Right ventricle myocardium superior (tissue), 1 donor: ENCODE measurements at places on chromosomes 7 and 10.

DNA sequence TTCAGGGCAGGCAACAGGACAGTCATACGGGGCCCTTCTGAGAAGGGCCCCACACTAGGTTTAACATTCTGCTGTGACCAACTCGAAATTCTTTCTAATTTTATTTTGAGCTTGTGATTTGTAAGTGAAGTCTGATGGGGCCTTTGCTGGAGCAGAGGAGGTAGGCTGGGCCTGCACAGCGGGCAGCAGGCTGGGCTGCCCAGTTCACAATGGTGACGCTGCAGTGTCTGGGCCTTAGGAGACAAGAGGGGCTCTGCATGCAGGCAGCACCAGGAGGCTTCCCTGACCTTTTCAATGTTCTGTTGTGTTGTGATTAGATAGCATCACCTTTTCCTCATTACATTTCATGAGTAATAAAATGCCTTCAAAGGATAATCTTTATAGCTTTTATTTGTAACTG is 175.1 kb downstream of the CXCL12 start:
- DNase-seq, result no peak

GRCh38 chr10:33031815-33032653 is 74.0 kb upstream of the ITGB1 start:
- DNase-seq, result no peak

GRCh38 chr7:152986376-152986775 is 226.8 kb downstream of the ACTR3B start:
- no peak for DNase-seq

GRCh38 chr7:120856621-120857352 is 1.2 kb downstream of the TSPAN12 start:
- peak; percentile 57 for DNase-seq

- peak; percentile 55 for DNase-seq
Measured at GRCh38 chr7:158740013-158740656, 35.5 kb upstream of the NCAPG2 start.

- no peak for DNase-seq
Measured at GRCh38 chr7:32048970-32049491, 21.2 kb downstream of the PDE1C start.

- no peak for DNase-seq
Measured at GRCh38 chr10:53298443-53298842, 525.9 kb upstream of the MBL2 start.

- no peak for DNase-seq
Measured at GRCh38 chr10:118901380-118901779, 128.1 kb upstream of the NANOS1 start.

- DNase-seq, result no peak
Measured at GRCh38 chr10:94042001-94042833, 48.5 kb downstream of the PLCE1 start.

DNA sequence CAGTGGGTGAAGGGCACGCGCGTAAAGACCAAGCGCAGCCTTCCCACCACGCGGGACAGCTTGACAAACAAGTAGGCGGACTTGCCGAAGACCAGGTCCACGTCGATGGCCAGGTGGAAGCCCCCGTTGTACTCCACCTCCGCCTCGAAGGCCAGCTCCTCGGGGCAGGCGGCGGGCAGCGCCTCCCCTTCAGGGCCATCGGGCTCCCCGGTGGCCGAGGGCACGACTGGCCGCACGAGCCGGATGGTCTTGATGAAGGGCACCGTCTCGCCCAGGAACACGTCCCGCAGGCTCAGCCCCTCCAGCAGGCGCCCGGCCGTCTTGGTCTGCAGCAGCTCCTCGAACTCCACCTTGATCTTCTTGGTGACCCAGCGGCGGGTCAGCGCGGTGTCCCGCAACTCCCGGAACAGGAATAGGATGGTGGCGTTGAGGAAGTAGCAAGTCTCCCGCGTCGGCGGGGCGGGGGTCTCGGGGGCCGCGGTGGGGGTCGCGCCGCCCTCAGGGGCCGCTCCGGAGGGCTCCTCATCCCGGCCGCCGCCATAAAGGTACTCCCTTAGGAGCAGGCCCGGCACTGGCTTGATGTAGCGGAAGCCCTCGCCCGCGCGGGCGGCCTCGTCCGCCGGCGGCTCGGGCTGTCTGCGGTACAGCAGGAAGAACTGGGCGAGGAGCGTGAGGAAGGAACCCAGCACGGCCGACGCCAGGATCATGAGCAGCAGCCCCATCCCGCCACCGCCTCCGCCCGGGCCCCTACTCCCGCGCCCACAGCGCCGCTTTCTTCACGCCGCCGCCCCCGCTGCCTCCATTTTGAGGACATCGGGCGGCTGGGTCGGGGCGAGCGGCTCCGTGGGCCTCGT is 507 bp downstream of the PDZD8 start:
- peak; percentile 54 for DNase-seq

- DNase-seq, result no peak
Measured at GRCh38 chr7:65827366-65827765, 45.5 kb upstream of the VKORC1L1 start.

GRCh38 chr7:1235501-1236131 is 2.9 kb downstream of the UNCX start:
- DNase-seq, result no peak

DNA sequence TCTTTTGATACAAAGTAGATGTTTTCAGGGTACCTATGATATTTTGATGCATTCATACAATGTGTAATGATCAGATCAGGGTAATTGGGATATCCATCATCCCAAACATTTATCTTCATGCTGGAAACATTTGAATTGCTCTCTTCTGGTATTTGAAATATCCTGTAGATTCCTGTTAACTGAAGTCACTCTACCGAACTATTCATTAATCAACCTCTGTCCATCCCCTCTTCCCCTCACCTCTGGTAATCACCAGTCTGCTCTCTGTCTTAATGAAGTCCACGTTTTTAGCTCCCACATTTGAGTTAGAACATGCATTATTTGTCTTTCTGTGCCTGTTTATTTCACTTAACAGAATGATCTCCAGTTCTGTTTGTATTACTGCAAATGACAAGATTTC is 11.3 kb downstream of the MTG1 start:
- DNase-seq, result no peak

DNA sequence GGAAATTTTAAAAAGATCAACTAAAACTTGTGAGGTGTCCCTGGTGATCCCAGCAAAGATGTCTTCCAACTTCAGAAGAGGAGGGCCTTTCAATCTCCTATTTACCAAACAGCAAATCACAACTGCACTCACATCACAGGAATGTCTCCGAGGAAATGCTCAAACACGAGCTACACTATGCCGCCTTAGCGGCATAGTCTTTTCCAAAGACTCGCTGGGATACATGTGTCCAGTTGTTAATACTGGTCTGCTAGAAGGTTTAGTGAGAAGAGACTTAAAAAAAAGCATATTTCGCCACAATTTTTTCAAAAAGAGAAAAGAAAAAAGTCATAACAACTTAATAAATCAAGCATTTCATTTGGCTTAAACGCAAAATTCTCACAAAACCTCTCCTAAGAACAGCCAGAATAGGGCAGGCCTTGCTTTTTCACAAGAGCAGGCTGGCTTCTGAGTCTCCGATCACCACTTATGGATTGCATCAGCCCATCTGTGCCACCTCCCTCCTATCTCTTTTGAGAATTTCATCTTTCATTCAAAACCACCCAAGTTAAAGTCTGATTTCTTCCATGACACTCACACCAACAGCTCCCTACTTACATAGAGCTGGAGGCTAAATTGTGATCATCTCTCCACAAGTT is 66.1 kb downstream of the GNA12 start:
- no peak for DNase-seq

DNA sequence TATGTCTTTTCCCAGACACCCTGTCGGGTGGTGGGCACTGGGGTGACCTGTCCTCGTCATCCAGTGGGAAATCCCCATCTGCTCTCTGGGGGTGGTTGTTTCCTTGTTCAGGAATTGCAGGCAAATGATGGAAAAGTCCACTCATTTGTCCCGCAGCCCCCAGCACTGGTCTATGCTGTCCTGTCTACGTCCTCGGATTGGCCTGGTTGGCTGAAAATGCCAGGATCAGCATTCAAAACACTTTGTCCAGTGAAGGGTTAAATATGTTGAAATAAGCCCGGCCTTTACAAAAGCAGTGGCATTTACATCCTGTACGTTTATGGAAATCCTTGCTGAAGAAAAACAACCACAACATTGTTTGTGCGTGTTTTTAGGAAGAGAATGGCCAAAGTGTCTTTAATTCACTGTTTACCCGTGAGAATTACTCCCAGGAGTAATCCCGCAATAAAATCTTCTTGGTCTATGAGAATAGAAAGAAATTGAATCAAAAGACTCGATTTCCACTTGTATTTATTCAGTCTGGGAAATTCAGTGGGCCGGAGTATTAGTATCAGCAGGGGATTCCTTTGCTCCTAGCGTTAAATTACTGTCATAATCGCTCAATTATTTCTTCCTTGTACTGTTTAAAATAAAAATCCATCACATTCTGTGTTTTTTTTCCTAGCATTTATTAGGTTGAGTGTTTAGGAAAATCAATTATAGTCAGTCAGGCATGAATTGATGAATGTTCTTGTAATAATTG is 116.8 kb upstream of the SH2B2 start:
- DNase-seq, result no peak

- no peak for DNase-seq
Measured at GRCh38 chr7:7829667-7830066, 111.3 kb upstream of the RPA3 start.

DNA sequence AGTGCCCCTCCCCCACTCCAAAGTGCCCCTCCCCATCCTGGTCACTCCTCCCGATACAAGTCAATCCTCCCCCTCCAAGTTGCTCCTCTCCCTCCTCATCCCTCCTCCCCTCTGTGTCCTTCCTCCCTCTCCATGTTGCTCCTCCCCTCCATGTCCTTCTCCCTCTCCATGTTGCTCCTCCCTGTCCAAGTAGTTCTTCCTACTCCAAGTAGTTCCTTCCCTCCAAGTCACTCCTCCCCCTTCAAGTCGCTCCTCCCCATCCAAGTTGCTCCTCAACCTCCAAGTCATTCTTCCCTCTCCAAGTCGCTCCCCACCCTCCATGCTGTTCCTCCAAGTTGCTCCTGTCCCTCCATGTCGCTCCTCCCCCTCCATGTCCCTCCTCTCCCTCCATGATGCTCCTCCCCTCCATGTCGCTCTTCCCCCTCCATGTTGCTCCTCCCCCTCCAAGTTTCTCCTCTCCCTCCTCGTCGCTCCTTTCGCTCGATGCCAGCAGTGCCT is 8.6 kb upstream of the WBP1L start:
- peak; percentile 48 for DNase-seq

GRCh38 chr7:7569615-7570014 is 2.9 kb downstream of the MIOS start:
- no peak for DNase-seq

DNA sequence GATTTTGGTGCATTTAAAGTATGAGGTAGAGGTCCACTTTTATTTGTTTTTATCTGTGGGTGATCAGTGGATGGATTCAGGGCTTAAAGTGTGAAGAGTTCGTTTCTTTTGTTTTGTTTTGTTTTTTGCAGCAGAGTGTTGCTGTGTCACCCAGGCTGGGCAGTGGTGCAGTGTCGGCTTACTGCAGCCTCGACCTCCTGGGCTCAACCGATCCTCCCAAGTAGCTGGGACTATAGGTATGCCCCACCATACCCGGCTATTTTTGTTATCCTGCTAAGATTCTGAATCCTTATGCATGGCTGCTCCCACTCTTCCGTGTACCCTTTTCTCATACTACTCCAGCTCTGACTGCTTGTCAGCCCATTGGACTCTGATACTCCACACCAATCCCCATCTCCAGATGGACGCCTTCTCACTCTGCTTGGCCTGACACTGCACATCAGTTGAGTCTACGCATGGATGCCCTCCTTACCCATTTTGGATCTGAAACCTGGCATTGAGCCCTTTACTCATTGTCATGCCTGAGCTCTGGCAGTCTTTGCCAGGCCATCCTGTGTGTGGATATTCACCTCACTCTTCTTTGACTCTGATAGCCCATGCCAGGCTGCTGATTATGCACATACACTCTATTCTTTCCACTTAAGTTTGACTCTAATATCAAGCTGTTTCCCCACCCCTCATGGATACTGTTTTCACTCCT is 119.5 kb downstream of the CCSER2 start:
- DNase-seq, result no peak

- no peak for DNase-seq
Measured at GRCh38 chr10:24210501-24210900, 1.6 kb downstream of the KIAA1217 start.

DNA sequence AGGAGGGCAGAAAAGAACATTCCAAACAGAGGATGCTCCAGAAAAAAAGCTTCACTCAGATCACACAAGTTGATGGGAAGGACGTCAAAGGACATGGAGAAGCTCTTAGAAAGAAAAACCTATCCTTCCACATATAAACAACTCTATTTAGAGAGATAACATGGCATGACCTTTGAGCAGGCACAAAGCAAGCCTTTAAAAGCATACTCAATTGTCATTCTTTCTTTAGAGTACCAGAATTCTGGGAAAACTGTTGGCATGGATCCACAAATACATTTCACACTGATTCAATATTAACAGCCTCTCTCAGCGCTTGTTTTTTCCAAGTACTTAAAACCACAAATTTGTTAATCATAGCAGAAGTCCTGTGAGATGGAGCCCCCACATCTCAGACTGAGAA is 7.3 kb upstream of the ABLIM1 start:
- DNase-seq, result no peak

DNA sequence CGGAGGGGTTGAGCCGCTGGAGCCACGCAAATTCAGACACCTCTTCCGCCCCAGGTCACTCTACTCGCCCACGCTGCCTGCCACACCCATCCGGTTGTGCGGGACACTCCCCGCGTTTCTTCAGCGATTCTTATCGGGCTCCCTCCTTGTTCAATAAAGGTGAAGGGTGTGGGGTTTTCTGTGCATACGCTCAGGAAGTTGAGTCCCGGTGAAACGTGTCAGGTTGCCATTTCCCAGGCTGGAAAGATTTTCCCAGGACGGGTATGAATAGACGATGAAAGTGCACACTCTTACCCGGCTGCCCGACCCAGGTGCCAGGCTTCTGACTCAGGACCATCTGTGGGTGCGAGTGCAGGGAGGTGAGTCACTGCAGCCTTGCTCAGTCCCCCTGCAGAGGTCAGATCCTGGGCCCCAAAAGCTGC is 22.0 kb downstream of the KLF6 start:
- DNase-seq, result no peak

DNA sequence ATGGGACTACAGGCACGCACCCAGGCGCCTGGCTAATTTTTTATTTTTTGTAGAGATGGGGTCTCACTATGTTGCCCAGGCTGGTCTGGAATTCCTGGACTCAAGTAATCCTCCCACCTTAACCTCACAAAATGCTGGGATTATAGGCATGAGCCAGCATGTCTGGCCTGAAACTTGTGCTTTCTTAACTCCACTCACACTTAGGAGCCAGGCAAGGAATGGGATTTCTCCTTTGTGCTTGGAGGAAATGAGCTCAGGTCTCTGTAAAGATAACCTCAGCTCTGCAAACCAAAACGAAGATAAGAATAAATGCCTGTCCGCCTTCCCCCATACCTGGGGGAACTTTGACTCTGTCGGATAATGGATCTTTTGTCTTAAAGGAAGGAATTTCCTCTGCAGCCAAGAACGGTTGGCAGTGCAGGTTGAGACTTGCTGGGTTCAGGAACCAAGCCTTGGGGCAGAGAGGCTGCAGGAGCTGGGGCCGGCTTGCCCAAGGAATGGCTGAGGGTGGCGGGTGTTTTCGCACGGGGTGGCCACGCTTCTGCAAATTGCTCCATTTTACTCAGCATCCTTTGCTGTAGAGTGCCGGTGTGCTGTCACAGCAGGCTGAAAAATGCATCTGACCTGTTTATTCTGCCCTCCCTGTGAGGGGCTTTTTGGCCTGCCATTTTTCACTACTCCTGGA is 174.2 kb downstream of the KIAA1217 start:
- no peak for DNase-seq

GRCh38 chr10:116201011-116201410 is 72.0 kb downstream of the GFRA1 start:
- DNase-seq, result no peak

- no peak for DNase-seq
Measured at GRCh38 chr10:96280859-96281258, 9.5 kb upstream of the BLNK start.
